ENCODE measurements at places on chromosomes 1 and 21.

GRCh38 chr1:87826681-87827251, 498.1 kb downstream of the LMO4 start:
- peak; percentile 94 for DNase-seq

- no peak for DNase-seq
Measured at GRCh38 chr1:244171241-244171985, 120.3 kb downstream of the ZBTB18 start.

DNA sequence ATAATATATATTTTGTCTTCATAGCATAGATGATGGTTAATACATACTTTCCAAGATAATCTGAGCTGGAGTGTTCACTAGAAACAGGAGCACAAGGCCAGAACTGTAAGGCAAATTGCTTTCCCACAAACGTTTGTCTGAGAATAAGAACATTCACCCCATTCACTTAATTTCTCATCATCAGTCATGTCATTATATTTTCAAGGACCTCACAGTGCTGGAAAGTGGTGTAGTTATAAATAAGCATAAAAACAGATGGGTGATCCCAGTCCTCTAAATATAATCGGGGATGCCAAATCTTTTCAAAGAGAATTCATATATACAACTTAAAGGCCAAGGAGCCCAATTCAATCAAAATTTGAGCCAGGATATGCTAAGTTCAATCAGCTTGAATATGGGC, 8.4 kb downstream of the PRRX1 start:
- no peak for DNase-seq

DNA sequence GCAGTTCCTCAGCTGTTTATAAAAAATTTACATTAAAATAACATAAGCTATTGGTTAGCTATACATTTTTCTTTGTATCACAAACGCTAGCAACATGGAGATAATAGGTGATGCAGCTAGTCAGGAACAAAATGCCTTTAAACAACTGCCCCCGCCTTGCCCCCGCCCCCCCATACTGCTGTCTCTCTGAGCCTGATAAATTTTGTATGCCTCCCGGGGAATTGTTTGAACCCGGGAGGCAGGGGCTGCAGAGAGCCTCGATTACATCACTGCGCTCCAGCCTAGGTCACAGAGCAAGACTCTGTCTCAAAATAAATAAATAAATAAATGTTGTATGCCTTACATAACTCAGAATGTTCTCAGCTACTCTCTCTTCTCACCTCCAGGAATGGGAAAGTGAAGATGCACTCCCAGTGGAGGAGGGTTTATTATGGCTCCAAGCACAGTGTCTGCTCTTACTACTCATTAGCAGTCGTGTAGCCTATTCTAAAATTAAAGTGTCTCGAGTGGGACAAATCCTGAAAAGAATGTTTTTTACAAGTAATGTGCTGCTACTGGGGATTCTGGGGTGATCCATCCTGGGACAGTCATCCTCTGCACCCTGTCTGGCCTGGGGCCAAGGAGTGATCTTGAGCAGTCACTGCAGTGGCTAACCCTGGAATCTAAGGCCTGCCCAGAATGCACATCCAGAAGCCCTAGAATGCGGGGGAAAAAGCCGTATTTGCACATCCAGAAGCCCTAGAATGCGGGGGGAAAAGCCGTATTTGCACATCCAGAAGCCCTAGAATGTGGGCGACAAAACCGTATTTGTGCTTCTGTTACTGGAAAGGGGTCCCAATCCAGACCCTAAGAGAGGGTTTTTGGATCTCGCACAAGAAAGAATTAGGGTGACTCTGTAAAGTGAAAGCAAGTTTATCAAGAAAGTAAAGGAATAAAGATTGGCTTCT, 39.4 kb upstream of the ZNF496 start:
- no peak for DNase-seq

DNA sequence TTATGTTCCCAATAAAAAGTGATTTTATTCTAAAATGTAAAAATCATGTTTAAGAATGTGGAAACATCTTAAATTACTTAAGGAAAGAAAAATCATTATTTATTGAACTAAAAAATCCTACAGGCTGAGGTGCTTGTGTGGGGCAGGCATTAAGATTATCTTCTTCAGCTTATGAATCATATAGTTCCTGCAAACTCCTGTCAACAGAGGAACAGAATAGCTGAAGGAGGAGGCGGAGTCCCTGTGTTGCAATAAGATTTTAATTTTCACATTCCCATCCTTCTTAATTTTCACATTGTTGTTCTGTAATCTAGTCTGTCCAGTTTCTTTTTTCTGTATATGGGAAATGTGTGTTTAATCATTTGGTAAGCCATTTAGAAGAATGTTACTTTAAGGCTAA, 20.6 kb upstream of the OLFML3 start:
- no peak for DNase-seq
